Posterior vena cava (tissue), 2 donors: ENCODE measurements at places on chromosomes 6 and 20. TPM values are rescaled to one million over a fixed set of nuclear protein-coding genes. Genes with fewer than 3 reads are reported as not detected.

DNA sequence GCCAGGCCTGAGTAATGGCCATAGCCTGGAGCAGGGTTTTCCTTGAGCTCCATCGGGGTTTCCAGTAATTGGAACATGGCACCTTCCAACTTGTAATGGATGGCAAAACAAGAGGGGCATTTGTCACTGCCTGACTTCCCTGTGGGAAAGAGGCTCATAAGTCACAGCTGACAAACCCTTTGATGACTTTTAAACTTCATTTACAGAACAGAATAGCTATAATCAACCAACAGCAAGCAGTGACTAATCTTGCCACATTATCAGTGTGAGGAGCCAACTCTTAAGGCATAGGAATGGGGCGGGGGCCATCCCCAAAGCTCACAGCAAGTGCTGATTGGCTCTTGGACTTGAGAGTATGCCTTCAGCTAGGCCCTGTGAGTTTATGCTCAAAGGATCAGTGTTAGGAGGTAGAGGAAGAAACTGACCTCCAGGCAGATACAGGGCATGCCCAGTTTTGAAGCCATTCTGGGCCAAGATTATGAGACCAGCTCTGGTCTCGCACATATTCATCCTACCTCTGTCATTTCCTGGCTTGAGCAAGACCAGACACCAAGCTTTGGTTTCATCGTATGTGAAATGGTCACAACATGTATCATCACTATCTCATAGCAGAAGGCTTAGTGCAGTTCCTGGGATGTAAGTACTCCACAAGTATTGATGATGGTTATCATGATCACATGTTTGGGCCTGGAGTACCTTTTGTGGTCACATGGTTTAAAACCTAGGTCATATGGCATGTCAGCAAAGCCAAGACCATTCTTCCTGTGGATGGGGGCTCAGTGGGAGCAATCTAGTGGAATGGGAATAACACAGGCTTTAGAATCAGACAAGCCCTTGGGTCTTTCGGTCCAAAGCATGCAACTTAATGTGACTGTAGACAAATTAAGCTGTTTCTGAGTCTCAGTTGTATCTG lies 49.2 kb downstream of the EIF2S2 start:
- no peak for DNase-seq

- DNase-seq: no peak
Observed at GRCh38 chr20:40565001-40565681, 123.9 kb downstream of the MAFB start.

GRCh38 chr6:31734247-31734820 lies 2.0 kb downstream of the CLIC1 start:
- DNase-seq: no peak

DNA sequence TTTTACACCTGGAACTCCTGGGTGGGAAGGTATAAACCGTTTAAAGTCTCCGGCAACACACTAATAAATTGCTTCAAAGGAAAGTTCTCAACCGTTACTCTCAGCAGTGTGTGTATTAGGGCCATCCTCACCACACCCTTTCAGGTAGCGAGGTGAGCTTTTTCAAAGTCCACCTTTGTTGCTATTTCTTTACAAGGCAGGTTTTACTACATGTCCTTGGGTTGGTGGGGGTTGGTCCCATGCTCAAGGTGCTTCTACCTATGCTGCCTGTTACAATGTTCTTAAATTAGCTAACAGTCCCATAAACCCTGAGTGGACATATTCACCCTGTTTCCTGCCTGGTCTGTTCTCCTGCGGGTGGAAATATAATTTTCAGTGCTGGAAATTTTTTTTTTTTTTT lies 13.2 kb upstream of the OSER1 start:
- no peak for DNase-seq

GRCh38 chr6:71745525-71745924 lies 140.8 kb upstream of the RIMS1 start:
- no peak for DNase-seq

DNA sequence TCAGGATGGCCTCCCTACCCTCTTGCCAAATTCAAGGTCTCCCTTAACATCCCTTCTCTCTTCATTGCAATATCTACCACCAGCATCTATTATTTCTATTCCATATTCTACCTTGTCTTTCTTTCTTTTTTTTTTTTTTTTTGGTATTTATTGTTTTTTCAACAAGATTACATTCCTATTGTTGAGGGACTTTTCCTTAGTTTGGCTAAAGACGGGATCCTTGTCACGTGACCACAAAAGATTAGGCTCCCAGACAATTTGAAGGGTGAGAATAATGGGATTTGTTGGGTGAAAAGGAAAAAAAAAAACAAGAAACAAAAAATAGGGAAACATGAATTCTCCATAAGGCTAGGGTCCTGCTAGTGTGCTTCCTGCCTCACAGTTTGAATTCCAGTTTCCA lies 124.3 kb upstream of the MCHR2 start:
- DNase-seq: no peak

DNA sequence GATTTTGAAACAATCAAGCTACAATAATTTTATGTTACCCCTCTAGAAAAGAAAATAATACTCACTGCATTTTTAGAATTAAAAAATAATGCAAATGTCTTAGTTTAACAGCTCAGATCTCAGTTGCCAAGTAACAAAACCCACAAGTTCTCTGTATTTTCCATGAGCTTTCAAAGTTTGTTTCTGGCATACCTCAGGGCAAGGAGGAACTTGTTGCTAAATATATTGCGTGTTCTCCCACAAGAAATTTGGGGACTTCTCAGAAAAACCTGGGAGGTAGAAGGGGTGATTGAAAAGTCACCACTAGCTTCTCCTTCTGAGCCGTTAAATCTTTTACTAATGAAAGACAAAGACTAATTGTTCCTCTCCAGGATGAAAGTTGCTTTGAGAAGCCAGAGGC lies 236.8 kb upstream of the MARCKS start:
- no peak for DNase-seq

GRCh38 chr6:11645016-11645415 lies 107.5 kb downstream of the TMEM170B start:
- no peak for DNase-seq

GRCh38 chr20:2135013-2135412 lies 33.4 kb downstream of the STK35 start:
- DNase-seq: no peak

- peak; percentile 75 for DNase-seq
Observed at GRCh38 chr6:286681-287488, 5.4 kb upstream of the DUSP22 start.

The ADGRF5 gene
- 37.4 TPM for total RNA-seq

The MYH7B gene
- total RNA-seq: 0.42 TPM

The PLN gene
- 277 TPM for total RNA-seq

The DNAH8 gene
- 0.71 TPM for total RNA-seq
